Panc1 (cell line): ENCODE measurements at places on chromosomes 6 and 20. TPM values are rescaled to one million over a fixed set of nuclear protein-coding genes. Genes with fewer than 3 reads are reported as not detected.
A peak's percentile ranks its signal among the peaks of the same experiment; 100 is the strongest.

PRELID3B gene
- total RNA-seq: 131 TPM

- no peaks in the 10 kb centered on the region for H3K4me1 ChIP-seq
- H3K36me3 ChIP-seq: no peaks in the 10 kb centered on the region
- no peak overlapping the region for H3K27ac ChIP-seq
- H3K4me3 ChIP-seq: no peak overlapping the region
- no peaks in the 10 kb centered on the region for H3K27me3 ChIP-seq
Measured at GRCh38 chr6:82589509-82590206, 226.0 kb downstream of the TPBG start.

- no peaks in the 10 kb centered on the region for H3K27me3 ChIP-seq
- no peaks in the 10 kb centered on the region for H3K4me1 ChIP-seq
- no peak overlapping the region; the same call in 1 of the 2 replicates for H3K27ac ChIP-seq
- H3K4me3 ChIP-seq: no peak overlapping the region
- H3K36me3 ChIP-seq: no peaks in the 10 kb centered on the region
Measured at GRCh38 chr6:37077191-37077904, 71.9 kb downstream of the FGD2 start.

- H3K4me1 ChIP-seq: no peaks in the 10 kb centered on the region
- DNase-seq: no peak
- H3K27me3 ChIP-seq: no peaks in the 10 kb centered on the region
- no peak overlapping the region for H3K4me3 ChIP-seq
- H3K27ac ChIP-seq: no peak overlapping the region
- no peaks in the 10 kb centered on the region for H3K36me3 ChIP-seq
Measured at GRCh38 chr20:33769043-33769442, 37.2 kb downstream of the ZNF341 start.

DNA sequence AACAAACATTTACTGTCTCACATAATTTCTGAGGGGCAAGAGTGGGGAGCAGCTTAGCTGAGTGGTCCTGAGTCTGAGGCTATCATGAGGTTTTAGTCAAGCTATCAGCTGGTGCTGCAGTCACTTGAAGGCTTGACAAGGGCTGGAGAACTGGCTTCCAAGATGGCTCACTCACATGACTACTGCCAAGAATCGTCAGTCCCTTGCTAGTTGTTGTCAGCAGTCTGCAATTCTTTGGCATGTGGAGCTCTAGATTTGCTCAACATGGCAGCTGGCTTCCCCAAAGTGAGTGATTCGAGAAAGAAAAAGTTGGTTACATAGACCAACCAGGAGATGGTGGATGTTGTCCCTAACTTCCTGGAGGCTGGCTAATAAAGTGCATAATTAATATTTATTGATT, 2.8 kb upstream of the LRRC1 start:
- H3K27ac ChIP-seq: no peak overlapping the region
- H3K27me3 ChIP-seq: no peaks in the 10 kb centered on the region
- no peak overlapping the region for H3K4me3 ChIP-seq
- no peak for DNase-seq
- H3K4me1 ChIP-seq: peaks cover 16% of the 10 kb centered on the region

DNA sequence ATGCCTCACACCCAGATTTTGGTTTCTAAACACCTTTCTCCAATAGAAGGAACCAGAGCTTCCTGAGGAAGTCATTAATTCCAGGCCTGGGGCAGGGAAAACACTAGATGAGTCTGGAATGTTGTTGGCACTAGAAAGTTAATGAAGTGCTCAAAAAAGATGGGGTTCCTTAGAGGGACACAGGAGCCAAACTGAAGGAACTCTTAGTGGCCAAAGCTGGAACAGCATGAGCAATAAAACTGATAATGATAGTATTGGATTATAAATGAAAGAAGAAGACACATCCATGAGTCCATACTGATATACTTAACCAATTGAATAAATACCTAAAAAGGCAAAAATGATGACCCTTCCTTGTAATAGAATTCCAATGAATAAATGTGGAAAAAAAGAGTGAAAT, 4.4 kb downstream of the IL20RA start:
- H3K27me3 ChIP-seq: peaks cover 36% of the 10 kb centered on the region
- no peak for DNase-seq
- H3K4me3 ChIP-seq: no peak overlapping the region

DNA sequence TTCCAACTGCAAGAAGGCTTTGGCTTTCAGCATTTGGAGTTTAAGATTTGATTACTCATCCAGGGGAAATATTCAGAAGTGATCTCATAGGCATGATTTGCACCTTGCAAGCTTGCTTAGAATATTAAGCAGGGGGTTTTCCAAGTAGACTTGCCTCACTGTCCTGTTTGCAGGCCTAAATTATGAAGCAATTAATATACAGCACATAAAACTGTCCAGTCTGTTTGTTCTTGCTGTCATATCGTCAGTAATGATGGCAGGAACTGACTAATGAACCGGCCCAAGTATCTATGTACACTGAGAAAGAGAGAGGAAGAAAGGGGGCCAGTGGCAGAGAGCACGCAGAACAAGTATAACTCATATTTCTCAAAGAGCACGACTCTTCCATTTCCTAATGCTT, 212.5 kb upstream of the SUPT3H start:
- peaks cover 8% of the 10 kb centered on the region; the same call in 1 of the 2 replicates for H3K4me1 ChIP-seq
- DNase-seq: peak; percentile 24
- no peaks in the 10 kb centered on the region for H3K36me3 ChIP-seq
- H3K4me3 ChIP-seq: no peak overlapping the region
- H3K27ac ChIP-seq: no peak overlapping the region
- no peaks in the 10 kb centered on the region for H3K27me3 ChIP-seq
